Amniotic stem cell (primary cell): ENCODE measurements at places on chromosomes 6 and 20.

GRCh38 chr6:13229205-13230085 is 98.9 kb downstream of the TBC1D7 start:
- no peak for DNase-seq

DNA sequence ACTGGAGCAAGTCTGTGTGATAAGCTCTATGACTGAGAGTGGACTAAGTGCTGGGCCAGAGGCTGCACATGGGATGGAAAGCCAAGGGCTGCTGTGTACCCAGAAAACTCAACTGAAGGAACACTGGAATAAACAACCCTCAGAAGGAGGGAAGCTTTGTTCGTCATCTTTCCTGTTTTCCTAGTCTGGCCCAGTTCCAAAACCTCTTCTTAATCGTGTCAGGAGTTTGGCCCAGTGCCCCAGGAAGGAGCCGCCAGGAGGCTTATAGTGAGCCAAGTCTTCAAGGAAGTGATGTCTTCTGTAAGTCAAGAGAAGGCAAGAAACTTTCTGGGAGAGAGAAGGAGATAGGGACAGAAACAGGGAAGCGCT is 23.3 kb upstream of the TOP1 start:
- peak; percentile 68 for DNase-seq

DNA sequence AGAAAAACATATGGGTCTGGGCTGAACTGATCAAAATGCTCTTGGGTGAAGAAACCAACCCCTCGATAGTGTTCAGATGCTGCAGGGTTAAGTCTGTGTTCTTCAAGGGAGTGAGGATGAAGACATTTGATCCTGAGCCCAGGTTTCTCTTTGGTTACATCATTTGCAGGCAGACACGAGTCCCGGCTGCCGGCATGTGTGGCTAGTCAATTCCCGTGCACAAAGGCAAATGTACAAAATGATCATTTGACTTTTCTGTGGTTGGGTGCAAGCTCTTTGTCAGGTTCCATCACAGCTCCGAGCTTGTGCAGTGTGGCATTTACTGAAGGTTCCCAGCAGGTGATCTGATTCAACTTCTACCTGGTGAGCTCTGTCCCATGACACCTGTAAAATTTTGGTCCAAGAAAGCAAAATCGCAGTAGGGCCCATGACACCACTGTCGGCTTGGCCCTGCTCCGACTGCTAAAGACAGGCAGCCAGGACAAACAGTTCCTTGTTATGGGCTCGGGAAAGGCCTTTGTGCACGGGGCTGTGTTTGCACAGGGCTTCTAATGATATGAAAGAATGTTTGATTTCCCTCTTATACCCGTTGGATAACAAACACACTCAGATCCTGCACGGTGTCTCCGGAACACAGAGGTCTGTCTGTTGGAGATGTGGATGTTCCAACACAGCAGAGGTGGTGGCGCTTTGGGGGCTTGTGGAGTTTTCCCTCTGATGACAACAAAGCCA is 46.9 kb downstream of the GJA10 start:
- DNase-seq: no peak

GRCh38 chr6:142235791-142236190 is 66.0 kb upstream of the ADGRG6 start:
- DNase-seq: no peak

- DNase-seq: no peak
Measured at GRCh38 chr20:13749811-13750210, 34.9 kb downstream of the ESF1 start.

- DNase-seq: no peak
Measured at GRCh38 chr20:43571771-43572170, 12.9 kb downstream of the SGK2 start.

- DNase-seq: no peak
Measured at GRCh38 chr6:12527339-12527738, 189.2 kb upstream of the PHACTR1 start.

DNA sequence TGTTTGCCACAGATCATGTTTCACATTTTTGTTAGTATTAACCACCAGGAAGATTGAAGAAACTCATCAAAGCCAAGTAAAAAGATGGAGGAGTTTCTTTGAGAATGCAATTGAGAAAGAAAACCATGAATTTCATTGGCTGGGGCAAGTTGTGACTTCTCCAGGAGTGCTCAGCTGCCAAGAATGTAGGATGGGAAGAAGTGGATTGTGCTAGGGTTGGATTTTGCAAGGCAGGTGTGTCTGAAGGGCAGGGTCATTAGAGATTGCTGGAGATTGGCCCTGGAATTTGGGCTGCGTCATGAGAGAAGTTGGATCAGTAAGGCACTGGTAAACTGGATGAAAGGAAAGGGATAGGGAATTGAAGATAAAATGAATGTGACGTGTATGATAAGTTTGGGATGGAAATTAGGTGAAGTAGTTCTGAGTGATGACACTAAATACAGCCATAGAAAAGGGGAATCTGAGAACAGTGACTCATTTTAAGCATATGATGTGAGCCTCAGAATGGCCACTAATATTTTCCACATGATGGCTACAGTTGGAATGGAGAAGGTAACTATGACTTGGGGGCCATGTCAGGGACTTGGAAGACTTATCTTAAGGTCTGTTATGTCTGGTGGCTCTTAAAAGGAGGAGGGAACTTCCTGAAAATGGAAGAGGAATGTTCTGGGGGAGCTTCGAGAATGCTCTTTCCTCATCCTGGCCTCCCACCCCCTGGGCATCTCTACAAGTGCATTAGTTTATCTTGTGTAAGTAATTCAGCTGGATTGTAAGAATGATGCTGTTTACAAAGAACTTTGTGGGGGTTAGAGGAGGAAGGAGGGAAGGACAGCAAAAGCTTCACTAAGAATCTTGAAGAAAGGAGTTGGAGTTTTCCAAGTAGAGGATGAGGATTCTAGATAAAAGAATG is 27.8 kb upstream of the ERVFRD-1 start:
- peak; percentile 2 for DNase-seq
